Mesendoderm (in vitro differentiated cells): ENCODE measurements at places on chromosomes 7 and 10.

GRCh38 chr10:65565246-65565645, 1360.6 kb upstream of the LRRTM3 start:
- no peak for DNase-seq

GRCh38 chr7:158015403-158016179, 572.0 kb downstream of the PTPRN2 start:
- no peak for DNase-seq

- DNase-seq, result no peak
These were observed 13.3 kb upstream of the PDCD4 start for GRCh38 chr10:110858297-110858934.

DNA sequence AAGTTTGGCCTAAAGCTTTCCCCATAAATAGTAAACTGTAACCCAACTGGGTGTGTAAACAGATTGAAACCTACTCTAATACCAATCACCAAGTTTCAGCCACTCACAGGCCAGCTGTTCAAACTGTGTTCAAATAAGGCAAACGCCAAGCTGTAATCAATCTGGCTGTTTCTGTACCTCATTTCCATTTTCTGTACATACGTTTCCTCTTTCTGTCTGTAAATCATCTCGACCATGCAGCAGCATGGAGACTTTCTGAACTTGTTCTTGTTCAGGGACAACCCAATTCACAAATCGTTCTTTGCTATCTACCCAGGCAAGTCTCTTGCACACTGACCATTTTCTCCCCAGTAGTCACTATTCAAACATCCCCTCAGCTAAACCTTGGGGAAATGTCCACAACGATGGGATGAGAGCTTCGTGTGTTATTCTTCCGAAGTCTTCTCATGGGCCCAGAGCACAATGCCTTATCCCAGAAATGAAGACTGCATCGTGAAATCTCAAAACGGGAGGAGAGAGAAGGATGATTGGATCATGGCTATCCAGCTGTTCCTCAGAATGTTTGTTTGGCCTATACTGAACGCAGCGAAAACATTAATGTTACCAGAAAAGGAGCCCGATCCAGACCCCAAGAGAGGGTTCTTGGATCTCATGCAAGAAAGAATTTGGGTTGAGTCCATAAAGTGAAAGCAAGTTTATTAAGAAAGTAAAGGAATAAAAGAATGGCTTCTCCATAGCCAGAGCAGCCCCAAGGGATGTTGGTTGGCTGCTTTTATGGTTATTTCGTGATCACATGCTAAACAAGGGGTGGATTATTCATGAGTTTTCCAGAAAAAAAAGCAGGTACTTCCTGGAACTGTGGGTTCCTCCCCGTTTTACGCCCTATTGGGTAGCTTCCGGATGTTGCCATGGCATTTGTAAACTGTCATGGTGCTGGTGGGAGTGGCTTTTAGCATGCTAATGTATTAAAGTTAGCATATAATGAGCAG, 86.2 kb downstream of the SLC16A9 start:
- DNase-seq, result no peak

DNA sequence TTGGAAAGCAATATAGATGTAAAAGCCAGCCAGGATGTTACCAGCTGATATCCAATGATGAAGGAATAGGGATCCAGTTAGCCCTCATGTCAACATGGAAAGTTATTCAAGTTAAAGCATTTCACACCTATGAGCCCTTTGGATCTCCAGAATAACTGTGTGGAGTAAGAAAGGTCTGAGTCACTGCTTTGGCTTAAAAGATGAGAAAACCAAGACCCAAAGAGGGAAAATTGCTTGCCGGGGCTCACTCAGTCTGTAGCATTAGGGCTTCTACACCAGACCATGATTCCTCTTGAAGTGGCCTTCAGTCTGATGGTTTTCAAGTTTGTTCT, 12.6 kb downstream of the LSM5 start:
- DNase-seq, result peak; percentile 44

DNA sequence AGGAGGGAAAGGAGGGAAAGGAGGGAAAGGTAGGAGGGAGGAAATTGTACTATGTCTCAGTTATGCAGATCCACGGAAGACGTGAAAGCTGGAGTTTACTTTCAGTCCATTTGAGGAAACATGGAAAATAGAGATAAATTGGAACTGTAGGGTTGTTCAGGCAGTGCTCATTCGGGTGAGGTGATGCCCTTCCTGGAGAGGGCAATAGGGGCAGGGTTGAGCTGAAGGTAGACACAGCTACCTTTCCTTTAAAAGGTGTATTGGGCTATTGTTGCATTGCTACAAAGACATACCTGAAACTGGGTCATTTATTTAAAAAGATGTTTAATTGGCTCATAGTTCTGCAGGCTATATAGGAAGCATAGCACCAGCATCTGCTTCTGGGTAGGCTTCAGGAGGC, 116.9 kb upstream of the PLXDC2 start:
- DNase-seq, result no peak

- DNase-seq, result no peak
These were observed 11.1 kb upstream of the MBL2 start for GRCh38 chr10:52783726-52784125.

DNA sequence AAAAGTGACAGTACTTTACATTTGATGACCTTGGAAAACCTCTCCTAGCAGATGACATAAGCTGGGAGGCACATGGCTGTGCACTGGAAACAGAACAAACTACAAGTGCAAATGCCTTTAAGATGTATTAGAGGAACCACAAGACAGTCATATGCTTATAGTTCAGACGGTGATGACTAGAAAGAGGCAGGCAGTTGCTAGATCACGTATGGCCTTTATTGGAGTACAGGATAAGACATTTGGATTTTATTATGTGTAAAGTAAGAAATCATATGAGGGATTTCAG, 290.0 kb downstream of the SORCS1 start:
- no peak for DNase-seq

- no peak for DNase-seq
These were observed 102.6 kb downstream of the RGS10 start for GRCh38 chr10:119439922-119440321.

- peak; percentile 65 for DNase-seq
These were observed 25.1 kb upstream of the DDIT4 start for GRCh38 chr10:72248468-72249151.

DNA sequence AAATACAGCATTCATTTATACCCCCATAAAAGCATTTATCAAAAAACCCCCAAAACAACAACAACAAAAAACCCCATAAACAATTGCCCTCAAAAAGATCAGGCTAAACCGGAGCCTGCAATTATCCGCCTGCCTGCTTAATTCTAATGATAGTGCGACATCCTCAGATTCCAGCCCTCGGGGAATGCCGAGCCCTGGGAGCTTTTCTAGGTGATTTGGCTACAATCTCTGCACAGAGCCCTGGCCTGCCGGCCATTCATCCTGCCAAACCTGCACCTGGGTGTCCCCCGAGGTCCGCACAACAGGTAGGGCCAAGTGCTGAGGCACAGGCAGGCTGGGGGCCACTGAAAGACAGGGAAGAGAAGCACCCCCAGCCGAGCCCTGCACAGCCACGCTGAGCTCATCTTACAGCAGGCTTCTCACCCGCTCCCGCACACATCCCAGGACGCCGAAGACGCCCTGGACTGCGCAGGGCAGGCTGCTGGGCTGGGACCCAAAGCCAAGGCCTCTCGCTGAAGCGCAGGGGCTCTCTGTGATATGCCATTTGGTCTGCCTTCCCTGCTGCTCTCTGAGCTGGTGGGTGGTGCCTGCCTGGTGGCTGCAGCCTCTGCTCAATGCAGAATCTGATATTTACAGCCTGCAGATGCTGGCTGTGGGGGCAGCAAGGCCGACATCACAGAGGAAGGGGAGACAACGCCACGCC, 57.5 kb downstream of the CAMK2B start:
- DNase-seq, result no peak

- DNase-seq, result no peak
These were observed 745.8 kb upstream of the LRRTM3 start for GRCh38 chr10:66180021-66180420.

DNA sequence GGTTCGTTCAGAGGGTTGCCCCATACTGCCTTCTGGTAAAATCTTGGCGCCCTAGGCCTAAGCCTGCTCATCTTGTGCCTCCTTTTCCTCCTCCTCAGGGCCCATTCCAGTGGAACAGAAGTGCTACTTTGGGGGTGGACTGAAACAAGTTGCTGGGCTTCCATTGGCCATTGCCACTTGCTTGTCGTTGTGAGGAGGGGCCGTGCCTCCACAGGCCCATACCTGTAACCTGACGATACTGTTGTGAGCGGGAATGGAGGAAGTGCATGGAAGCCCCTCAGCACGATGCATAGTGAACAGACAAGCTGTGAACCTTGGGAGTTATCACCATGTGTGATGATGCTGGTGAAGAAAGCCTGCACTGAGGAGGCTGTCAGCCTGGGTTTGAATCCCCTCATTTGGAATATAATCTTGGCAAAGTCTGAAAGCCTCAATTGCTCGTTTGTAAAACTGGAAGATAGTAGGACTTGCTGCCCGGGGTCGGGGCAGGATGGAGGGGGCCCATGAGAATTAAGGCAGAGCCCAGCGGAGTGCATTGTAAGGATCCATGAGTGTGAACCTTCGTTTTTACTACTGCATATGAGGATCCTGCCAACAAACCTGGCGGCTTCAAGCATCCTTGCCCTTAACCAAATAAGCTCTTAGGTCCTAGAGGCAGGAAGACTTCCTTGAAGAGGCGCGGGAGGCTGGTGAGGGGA, 671 bp upstream of the PAPSS2 start:
- DNase-seq, result peak; percentile 92

GRCh38 chr7:127485482-127485881, 93.0 kb upstream of the ZNF800 start:
- no peak for DNase-seq

DNA sequence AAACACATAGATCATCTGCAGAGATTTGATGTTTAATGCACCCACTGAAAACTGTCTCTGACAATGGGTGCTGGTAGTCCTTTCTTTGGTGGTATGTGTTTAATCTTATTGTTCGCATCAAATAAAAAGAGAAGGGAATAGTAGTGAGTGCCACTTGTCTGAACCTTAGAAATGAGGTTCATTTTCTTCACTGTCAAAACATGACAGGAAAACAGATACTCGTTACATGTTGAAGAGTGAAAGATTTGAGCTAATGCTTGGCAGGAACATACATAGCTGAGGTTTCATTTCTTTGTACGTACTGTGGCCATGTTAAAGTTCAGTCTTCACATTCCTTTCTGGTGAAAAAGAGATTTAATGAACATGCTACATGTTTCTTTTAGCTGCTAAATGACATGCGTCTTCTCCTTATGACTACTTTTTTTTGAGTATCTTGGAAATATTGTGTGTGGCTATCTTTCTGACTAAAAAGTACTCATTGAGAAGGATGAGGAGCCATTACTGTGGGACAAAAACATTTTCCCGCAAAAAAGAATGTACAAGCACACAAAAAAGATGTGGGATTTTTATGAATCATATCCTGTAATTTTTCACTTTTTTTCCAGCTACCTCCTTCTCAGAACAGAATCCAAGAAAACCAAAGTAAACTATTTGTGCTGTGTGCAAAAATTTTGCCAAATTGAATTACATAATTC, 108.0 kb downstream of the TWIST1 start:
- no peak for DNase-seq

DNA sequence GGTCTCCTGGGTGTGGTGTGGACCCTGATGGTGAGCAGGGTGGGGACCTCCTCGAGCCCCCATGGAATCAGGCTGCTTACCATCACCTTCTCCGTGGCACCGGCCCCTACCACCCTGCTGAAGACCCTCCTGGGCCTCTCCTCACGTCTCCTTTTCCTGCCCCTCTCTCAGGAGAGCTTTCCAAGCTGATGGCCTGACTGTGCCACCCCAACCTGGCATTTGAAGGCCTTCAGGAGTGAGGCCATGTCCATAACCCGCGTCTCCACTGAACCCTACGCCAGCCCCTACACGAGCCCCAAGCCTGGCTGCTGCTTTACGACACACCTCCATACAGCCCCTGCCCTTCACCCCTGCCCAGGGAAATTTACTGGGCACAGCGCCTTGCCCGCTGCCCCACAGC, 55.4 kb downstream of the ZRANB1 start:
- DNase-seq, result no peak

- peak; percentile 89 for DNase-seq
These were observed at the start of gene MNX1 for GRCh38 chr7:157010588-157011332. Gene MNX1, minus strand, starts transcription at chr7:157010663. Its CDS starts 313 bp downstream, at chr7:157010350.

DNA sequence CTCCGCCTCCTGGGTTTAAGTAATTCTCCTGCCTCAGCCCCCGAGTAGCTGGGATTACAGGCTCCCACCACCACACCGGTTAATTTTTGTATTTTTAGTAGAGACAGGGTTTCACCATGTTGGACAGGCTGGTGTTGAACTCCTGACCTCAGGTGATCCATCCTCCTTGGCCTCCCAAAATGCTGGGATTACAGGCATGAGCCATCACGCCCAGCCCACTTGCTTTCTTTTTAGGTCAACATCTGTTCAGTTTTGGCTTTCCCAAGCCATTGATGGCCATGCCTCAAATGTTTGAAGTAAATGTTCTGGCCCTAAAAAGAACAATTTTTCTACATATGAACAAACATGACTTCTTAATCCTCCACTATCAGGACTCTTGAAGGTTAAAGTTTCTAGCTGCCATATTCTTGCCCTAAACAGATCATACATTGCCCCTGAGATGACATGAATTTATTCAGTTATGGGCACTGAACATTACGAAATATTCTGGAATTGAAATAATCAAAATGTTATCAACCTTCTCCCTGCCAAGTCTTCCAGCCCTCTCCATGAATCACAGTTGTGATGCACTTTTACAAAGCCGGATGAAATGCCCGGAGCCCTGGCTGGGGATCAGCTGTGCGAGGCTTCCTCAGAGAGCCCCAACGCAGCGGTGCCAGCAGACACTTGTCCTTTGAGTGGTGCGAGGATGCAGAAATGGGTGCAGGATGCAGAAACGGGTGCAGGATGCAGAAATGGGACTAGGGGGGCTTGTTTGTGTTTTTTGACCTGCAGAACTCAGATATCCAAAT, 2.9 kb downstream of the MRLN start:
- DNase-seq, result no peak

DNA sequence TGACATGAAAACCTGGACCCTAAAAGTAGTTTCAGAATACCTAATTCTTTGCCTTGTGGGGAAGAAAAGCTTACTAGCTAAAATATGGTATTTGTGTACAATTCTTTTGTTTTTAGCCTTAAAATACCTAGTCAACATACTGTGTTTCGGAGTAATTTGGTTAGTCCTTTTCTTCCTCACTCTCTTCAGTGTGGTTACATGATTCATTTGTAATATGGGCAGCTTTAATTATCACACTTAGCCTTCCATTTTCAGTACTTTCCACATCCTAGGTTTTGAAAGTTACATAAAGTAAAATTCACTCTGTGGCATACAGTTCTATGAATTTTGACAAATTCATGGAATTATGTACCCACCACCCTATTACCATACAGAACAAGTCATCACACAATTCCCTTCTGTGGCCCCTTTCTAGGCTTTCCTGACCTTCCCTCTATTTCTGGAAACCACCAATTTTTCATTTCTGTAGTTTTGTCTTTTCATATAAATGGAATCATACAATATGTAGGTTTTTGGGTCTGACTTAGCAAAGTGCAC, 96.2 kb downstream of the EMX2 start:
- no peak for DNase-seq

- DNase-seq, result peak; percentile 65
These were observed 7.1 kb upstream of the SEMA3E start for GRCh38 chr7:83655951-83656556.

DNA sequence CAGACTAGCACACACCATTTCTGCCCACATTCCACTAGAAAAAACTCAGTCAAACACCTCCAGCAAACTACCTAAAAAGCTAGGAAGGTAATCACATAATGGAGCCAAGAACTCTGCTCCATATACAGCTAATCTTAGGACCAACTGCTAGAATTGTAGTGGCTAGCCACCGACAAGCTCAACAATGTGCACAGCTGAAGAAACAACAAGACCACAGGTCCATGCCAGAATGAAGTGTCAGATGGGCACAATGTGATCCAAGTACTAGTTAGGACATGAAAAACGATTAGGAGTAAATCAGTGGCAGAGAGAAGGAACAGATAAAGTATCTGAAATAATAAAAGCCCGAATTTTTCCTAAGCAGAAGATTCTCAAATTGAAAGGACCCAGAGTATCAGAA, 38.6 kb downstream of the TMEM106B start:
- DNase-seq, result no peak
